Daoy (cell line): ENCODE measurements at places on chromosomes 3 and 15. TPM values are rescaled to one million over a fixed set of nuclear protein-coding genes. Genes with fewer than 3 reads are reported as not detected.
A peak's percentile ranks its signal among the peaks of the same experiment; 100 is the strongest.

DNA sequence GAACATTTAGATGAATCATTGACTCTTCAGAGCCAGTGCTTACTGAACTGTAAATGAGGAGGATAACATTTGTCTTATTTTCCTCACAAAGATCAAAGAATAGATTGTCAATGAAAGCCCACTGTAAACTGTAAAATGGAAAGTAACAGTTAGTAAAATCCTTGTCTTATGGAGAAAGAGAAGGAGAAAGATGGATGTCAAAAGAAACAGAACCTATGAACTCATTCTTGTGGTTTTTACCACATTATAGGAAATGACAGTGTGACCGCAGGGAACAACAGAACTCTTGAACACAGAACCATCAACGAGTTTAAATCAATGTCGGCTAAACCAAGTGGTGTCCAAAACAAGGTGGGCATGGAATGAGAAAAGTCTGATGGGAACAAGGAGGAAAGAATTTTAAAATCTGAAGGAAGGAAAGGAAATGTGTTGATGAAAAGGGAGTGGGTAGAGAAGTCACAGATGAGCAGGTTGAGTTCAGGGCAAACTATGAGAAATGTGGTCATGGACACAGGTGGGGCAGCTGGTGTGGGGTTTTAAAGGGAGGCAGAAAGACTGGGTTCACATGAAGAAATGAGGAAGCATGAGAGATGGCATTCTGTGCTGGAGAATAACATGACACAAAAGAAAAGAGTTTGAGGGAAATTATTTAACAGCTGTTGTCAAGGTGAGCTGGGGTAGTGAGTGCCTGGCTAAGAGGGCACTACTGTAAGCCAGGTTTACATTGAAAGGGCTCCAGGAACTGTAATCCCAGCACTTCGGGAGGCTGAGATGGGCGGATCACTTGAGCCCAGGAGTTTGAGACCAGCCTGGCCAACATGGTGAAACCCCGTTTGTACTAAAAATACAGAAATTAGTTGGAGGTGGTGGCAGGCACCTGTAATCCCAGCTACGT lies 42.4 kb upstream of the ETV5 start:
- DNase-seq = peak; percentile 10

DNA sequence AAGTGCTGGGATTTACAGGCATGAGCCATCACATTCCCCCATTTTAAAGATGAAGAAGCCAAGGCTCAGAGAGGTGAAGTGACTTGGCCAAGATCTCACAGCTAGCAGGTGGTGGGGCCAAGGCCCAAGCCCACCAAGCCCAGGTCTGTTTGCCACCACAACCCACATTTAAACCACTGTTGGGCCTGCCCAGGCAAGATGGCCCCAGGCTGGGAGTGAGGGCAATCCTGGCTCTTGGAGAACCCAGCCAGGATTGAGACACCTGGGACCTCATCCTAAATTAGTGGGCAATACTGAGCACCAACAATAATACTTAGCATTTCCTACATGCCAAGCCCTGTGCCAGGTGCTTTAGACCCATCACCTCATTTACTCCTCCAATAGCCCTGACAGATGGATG lies 6.9 kb downstream of the IGDCC3 start:
- no peak for DNase-seq

- no peak for DNase-seq
These were observed 33.7 kb downstream of the ZBTB11 start for GRCh38 chr3:101643009-101643844.

CCDC54 gene
- not detected in 2 replicates for total RNA-seq

GRCh38 chr3:187639927-187640568 lies 30.1 kb downstream of the SST start:
- DNase-seq = no peak

TUSC7 gene
- not detected in 2 replicates for total RNA-seq

CFAP20DC gene
- total RNA-seq = 3.3 and 3.4 TPM in 2 replicates

DNA sequence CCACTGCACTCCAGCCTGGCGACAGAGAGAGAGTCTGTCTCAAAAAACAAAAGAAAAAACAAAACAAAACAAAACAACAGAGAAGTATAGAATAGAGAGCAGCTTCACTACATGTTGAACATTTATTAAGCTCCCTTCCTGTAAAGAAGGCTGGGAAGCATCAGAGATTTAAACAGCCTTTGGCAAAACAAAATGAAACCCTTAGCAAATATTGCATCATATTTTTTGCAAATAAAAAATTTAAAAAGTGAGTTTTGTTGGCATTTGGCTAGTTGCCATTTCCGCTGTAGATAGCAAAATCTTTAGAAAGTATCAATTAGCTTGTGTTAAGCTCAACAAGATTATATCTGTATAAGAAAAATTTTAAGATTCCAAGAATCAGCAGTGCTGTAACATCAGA lies 151.2 kb downstream of the SERPINI1 start:
- DNase-seq = no peak

DNA sequence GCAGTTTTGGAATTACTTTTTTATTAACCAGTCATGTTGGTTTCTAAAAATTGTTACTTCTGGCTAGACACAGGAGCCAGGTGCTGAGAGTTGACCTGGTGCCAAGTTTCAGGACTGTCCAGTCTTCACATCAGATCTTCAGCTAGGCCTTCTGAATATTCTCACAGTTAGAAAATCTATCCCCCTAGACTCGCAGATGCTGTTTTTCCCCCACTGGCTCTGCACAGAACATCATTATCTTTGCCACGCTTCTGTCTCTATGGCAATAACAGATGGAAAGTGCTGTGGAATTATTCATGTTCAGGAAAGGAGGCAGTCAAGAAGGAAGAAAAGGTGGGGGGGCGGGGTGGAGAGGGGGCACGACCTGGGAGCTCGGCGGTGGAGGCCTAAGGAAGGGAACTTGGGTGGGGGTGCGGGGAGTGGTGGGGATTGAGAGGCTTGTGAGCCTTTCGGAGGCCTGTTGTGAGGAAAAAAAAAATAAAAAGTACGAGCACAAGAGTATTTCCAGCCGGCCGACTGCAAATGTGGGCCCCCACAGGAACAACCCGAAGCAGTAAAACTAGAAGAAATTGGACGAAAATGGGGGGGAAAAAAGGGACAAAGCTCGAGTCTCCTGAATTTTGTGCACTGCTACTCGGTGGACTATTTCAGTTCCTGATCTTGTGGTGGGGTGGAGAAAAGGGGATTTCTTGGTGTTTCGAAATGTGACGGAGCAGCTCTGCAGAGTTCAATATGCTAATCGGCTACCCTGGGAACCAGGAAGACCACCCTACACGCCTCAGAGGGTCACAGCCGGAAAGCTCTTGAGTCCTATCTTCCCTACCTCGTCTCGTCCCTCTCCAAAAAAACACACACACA lies 1.5 kb upstream of the SKIL start:
- peak; percentile 51 for DNase-seq

MYZAP gene
- total RNA-seq = 1.2 and 1.4 TPM in 2 replicates

C3orf52 gene
- 14.7 and 18.1 TPM in 2 replicates for total RNA-seq

GRCh38 chr15:25178835-25179672 lies 224.3 kb downstream of the SNRPN start:
- no peak for DNase-seq

DNA sequence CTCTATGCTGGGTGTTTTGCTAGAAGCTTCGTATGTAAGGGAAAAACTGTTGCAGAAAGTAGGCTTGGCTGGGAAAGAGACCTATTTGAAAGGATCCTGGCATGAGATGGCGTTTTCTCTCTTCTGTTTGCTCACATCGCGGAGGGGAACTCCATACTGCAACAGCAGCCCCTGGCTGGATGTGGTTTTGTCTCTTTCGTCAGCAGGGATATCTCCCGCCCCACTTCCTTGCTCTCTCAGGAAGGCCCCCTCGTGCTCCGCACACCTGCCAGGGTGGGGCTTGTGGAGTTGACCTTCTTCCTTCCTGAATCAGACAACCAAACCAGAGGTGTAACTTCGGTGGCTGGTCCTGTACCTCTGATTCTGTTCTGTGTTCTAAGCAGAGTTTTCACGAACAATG lies 26.4 kb upstream of the MYZAP start:
- peak; percentile 29 for DNase-seq

DNA sequence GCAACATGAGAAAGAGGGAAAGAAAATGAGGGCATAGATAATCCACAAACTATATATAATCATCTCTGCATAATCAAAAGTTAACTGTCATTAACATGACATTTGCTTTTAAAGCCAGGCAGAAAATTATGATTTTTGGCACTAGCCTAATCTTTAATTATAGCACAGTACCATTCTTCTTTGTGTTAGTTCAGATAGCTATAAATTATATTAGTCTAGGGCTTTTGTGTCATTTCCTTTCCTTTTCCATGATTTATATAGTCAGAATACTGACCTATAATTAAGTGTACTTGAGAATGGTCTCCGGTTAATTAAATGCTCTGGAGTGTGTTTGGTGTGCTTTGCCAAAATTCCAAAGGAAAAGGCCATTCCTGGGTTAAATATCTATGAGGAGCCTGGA lies 441.9 kb upstream of the THRB start:
- DNase-seq = no peak

- no peak for DNase-seq
These were observed 70.4 kb downstream of the CBLB start for GRCh38 chr3:105798381-105798934.

DNA sequence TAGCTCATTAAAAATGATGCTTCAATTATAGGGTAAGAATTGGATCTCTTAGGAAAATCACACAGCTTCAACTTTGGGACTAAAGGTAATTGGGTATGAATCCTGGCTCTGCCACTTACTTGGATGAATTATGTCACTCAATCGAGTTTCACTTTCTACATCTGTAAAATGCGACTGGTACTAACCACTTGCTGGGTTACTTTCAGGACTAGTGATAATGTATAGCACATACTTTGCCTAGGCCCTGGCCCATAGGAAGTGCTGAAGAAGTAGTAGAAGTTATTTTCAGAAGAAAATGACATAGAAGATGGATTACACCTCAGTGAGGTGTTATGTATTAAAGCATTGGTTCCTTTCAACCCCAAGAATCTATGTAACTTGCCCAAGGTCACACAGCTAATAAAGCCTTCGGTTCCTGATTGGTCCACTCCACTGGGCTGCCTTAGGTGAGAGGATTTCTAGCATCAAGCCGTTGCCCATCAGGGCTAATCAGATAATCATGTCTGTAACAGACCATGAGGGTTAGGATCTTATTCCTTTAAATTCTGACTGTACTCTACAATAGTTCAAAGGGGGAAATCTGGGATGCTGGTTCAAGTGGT lies 29.4 kb upstream of the AP4E1 start:
- DNase-seq = no peak

DNA sequence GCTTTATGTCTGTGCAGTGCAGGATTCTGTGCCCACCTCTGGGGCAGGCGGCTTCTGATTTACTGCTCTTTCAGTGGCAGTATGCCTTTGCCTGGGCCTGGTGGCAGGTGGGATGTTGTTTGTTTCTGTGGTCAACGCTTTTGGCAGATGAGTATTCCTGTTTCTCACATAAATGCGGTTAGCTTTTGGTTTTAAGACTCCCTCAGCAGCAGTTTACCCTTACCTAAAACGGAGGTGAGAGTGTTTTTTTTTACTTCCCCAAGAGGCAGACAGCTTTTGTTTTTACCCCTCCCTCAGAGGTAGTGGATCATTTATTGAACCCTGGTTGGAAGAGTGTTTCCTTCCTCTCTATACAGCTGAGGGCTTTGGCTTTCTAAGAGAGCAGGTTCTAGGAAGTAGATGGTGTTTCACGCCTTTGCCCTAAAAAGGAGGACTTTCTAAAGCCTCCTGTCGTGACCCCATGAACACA lies 134.1 kb upstream of the PLSCR5 start:
- DNase-seq = no peak

- DNase-seq = no peak
These were observed 80.8 kb upstream of the IL12A start for GRCh38 chr3:159907828-159908227.

- DNase-seq = no peak
These were observed 5.3 kb downstream of the KLF15 start for GRCh38 chr3:126351771-126352475.

ZBED2 gene
- 0.11 and 1.0 TPM in 2 replicates for total RNA-seq

SUCNR1 gene
- total RNA-seq = not detected in 2 replicates

DNA sequence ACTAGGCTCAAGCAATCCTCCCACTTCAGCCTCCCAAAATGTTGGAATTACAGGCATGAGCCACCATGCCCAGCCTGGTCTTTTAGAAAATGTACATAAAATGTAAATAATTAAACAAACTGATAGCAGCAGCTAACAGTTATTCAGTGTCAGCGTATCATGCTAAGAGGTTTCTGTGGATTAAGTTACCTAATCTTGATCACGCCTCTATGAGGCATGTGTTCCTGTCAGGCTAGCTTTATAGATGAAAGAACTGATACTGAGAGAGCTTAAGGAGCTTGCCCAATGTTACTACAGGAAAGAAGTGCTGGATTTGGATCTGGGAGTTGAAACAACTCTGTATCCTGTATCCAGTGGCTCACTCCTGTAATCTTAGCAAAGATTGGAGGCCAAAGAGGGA lies 11.2 kb upstream of the MST1R start:
- no peak for DNase-seq

- DNase-seq = no peak
These were observed 58.7 kb upstream of the FNDC3B start for GRCh38 chr3:171980578-171981270.

PATL2 gene
- total RNA-seq = 0.11 and 2.9 TPM in 2 replicates

GRCh38 chr3:172340583-172340982 lies 107.7 kb downstream of the GHSR start:
- no peak for DNase-seq

DNA sequence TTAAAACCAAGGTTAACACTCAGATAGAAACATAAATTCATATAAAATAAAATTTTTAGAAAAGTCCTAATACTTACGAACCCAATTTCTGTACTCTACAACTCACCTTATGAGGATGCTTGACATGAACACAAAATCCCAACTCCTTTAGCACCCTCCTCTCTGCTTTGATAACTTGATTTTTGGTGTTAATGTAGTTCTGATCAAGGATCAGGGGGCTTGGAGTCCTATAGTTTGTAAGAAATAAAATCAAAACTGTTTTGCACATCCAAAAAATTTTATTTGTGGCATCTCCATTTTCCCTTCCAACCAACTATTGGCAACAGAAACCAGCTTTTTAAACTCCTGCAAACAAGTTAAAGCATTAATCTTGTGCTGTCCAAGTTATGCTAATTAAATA lies 7.0 kb downstream of the CCNL1 start:
- DNase-seq = no peak

GRCh38 chr3:116306720-116307119 lies 138.6 kb downstream of the LSAMP start:
- no peak for DNase-seq

GOLGA6A gene
- 0.06 TPM in 1 of 2 replicates, not detected in the other for total RNA-seq

- DNase-seq = peak; percentile 91
These were observed 48.0 kb upstream of the FSTL1 start for GRCh38 chr3:120498556-120499346.

GRCh38 chr15:78110096-78110495 lies 17.7 kb downstream of the SH2D7 start:
- no peak for DNase-seq

DNA sequence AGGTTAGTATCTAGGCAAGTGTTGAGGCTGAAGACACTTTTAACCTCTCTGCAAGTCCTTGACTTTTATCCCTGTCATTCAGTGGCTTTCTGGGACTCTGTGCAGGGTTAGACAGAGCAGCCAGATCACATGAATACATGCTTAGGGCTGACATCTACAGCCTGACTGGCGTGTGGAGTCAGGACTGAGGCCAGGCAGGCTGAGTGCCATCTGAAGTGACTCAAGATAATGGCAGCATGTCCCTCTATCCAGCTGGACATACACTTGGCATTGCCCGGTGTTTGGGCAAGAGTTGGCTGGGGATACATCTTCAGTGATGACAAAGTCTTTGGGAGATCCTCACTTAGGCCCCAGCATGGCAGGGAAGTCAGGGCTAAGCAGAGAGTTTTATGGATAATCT lies 22.4 kb downstream of the DUOX2 start:
- DNase-seq = no peak

INKA1 gene
- not detected in 2 replicates for total RNA-seq
